ENCODE measurements at places on chromosomes 12 and 14.

DNA sequence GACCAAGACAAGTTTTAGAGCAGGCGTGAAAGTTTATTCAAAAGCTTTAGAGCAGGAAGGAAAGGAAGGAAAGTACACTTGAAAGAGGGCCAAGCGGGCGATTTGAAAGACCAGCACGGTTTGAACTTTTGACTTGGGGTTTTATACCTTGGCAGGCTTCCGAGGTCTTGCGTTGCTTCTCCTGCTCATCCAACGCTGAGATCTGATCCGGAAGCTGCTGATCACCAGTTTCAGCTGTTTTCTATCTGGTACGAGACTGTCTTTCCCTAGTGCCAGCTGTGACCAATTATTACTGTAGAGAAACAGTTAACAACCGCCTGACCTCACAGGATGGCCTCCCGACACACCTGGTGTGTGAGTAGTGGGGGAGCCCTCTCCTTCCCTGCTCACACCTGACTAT is 20.6 kb upstream of the SNRPF start:
- H3K27me3 ChIP-seq: no peaks in the 10 kb centered on the region
- H3K27ac ChIP-seq: peak overlapping the region; percentile 3
- no peak overlapping the region for H3K4me3 ChIP-seq
- H3K4me1 ChIP-seq: peaks cover 30% of the 10 kb centered on the region
- H3K36me3 ChIP-seq: no peaks in the 10 kb centered on the region

- H3K4me1 ChIP-seq: peaks cover 11% of the 10 kb centered on the region
- H3K36me3 ChIP-seq: no peaks in the 10 kb centered on the region
- no peak overlapping the region for H3K4me3 ChIP-seq
- H3K27ac ChIP-seq: no peak overlapping the region
These were observed 392.0 kb downstream of the LRIG3 start for GRCh38 chr12:58528271-58528670.

DNA sequence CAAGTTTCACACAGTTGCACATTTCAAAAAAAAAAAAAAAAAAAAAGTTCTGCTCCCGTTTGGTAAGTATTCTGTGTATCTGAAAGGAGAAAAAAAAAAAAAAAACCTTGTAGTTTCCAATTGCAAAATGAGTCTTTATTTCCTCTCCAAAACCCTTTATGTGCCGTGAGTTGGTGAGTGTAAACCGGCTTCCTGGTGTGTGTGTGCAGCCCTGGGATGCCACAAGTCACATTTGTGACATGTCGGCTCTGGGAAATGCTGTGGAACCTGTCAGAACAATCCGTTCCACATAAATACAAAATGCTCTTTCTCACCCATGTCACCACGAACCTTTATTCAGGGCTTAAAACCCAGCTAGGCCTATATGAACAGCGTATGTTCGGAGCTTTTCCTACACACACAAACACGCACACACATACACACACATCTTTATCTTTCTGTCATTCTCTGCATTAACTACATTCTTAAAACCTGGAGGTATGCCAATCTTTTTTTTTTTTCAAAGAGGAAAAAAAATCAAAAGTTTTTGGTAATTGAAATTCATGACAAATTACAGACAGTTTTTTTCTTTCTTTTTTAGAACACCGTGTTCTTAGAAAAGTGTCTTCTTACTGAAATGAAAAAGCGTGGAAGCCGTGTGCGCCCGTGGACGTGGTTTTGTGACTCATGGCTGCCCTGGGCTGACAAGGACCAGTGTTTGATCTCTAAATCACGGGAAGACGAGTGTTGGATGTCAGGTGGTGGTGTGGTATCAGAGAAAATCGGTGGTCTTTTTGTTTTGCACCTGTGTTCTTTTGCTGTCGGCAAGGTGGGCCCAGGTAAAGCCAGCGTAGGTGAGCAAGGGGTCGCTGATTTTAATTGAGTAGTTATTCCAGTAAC is 612.0 kb downstream of the VRK1 start:
- H3K4me1 ChIP-seq: no peaks in the 10 kb centered on the region
- no peaks in the 10 kb centered on the region for H3K27me3 ChIP-seq
- no peak overlapping the region for H3K4me3 ChIP-seq
- no peak overlapping the region for H3K27ac ChIP-seq
- H3K36me3 ChIP-seq: no peaks in the 10 kb centered on the region

- H3K27ac ChIP-seq: no peak overlapping the region
- H3K36me3 ChIP-seq: no peaks in the 10 kb centered on the region
- no peaks in the 10 kb centered on the region for H3K4me1 ChIP-seq
- H3K27me3 ChIP-seq: no peaks in the 10 kb centered on the region
- no peak overlapping the region for H3K4me3 ChIP-seq
These were observed 173.3 kb downstream of the ADCK1 start for GRCh38 chr14:77973246-77973645.

DNA sequence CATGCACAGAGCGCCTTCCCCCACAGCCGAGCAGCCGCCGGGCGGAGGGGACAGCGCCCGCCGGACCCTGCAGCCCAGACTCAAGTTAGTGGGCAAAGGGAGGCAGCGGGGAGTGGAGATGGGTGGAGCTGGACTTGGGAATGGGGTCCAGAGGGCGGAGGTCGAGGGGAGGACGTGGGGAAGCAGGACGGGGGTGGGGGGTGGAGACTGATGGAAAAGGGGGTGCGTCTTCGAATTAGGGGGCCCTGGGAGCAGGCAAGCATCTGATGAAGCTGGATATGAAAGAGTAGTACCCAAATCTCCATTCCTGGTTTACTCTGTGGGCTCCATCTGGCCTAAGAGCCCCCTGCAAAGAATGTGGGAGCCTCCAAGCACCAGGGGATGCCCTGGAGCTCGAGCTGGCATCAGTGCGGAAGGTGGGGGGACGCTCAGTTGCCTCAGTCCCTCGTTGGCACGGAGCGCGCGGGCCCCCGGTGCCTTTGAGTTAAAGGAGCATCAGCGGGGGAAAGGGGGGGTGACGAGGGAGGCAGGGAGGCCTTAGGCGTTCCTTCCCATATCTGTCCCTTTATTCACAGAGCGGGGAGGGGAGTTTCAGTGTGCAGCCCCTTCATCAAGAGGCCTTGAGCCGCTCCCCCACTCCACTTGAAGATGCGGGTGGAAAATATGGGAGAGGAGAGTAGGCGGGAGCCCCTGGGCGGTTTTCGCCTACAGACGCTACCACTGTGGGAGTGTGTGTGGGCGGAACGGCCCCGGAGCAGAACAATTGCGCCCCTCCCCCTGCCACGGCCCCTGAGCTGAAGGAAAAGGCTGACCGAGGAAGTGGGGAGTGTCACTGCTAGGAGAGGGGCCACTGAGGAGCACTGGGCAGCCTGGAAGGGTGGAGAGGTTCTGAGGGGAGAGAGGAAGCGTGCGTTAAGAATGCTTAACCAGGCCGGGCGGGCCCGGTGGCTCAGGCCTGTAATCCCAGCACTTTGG is 644 bp downstream of the NAB2 start:
- H3K36me3 ChIP-seq: peaks cover 20% of the 10 kb centered on the region
- H3K4me3 ChIP-seq: peak overlapping the region; percentile 41
- peak overlapping the region; percentile 34 for H3K27ac ChIP-seq

GRCh38 chr12:85874031-85874461 is at the start of gene NTS:
Gene NTS, plus strand, starts transcription at chr12:85874295. Its CDS starts 109 bp downstream, at chr12:85874404.
- H3K27me3 ChIP-seq: no peaks in the 10 kb centered on the region
- H3K27ac ChIP-seq: no peak within 1 kb of the TSS
- H3K36me3 ChIP-seq: no peaks in the 10 kb centered on the region
- no peak for DNase-seq

GRCh38 chr12:71948390-71948789 is 9.7 kb downstream of the TPH2 start:
- no peak overlapping the region for H3K4me3 ChIP-seq
- no peaks in the 10 kb centered on the region for H3K4me1 ChIP-seq
- H3K27me3 ChIP-seq: peaks cover 3% of the 10 kb centered on the region
- H3K27ac ChIP-seq: no peak overlapping the region
- H3K36me3 ChIP-seq: no peaks in the 10 kb centered on the region

DNA sequence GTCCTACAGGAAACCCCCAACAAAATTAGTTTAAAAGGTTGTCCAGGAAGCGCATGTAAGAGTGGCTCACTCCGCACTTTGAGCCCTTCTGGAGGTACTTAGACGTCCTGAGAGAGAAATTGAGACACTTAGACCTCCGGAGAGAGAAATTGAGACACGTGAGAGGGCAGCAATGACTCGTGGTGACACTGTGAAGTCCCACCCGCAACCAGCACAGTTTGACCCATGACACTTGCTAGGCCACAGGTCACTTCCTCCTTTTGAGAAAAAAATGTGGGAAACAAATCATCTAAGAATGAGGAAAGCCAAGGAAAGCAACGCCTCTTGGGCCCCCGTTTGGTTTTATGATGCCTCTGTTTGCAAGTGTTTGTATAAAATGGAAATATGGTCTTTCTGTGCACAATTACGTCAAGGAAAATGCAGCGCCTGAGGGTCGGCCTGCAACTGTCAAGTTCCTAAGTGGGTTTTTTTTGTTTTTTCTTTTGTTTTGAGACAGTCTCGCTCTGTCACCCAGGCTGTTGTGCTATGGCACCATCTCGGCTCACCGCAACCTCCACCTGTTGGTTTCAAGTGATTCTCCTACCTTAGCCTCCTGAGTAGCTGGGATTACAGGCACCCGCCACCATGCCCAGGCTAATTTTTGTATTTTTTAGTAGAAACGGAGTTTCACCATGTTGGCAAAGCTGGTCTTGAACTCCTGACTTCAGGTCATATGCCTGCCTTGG is 13.6 kb upstream of the CDCA4 start:
- H3K4me1 ChIP-seq: peaks cover 5% of the 10 kb centered on the region
- no peak overlapping the region for H3K4me3 ChIP-seq
- H3K36me3 ChIP-seq: no peaks in the 10 kb centered on the region
- no peak overlapping the region for H3K27ac ChIP-seq

Data from endothelial cell of umbilical vein (primary cell).